ENCODE measurements at places on chromosomes 1 and 21.

- DNase-seq = no peak
Observed at GRCh38 chr1:244214009-244214967, 163.2 kb downstream of the ZBTB18 start.

GRCh38 chr21:33126569-33126968 is 56.6 kb downstream of the OLIG1 start:
- no peak for DNase-seq

DNA sequence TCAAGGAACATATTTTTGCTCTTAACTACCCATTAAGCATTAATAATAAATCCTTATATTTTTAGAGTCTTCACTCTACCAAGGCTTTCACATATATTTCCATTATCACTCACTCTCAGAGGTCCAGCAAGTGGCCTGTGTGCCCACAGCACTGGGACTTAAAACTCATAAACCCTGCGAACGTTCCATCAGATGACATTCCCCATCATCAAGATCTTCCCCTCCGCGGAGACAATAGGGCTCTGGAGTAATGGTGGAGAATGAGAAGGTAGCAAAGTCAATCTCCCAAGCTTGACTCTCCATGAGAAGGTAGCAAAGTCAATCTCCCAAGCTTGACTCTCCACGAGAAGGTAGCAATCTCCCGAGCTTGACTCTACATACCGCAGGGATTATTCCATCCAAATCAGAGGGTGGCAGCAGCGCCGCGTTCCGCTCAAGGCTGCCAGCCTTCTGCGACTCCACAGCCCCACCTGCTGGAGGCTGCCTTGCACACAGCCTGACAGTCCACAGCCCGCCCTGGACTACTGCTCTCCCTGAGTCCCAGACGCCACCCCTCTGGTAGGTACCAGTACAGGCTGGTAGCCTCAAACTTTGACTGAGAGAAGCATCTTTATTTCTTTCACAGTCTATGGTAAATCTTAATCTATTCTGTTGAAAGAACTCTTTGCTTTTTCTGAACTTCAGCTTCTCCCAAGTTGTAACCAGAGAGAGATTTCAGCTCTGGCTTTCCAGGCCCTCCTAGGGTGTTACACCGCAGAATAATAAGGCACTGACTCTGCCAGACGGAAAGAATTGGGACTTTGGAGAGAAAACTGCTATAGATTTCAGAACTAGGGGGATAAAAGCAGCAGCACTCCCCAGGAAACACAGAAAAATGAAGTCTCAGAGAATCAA is 26.4 kb upstream of the CTTNBP2NL start:
- DNase-seq = peak; percentile 26

- DNase-seq = no peak
Observed at GRCh38 chr1:32200226-32201010, at the start of gene CCDC28B. CCDC28B (plus strand) TSS chr1:32200595; CDS start chr1:32201936, 1,341 bp downstream.

DNA sequence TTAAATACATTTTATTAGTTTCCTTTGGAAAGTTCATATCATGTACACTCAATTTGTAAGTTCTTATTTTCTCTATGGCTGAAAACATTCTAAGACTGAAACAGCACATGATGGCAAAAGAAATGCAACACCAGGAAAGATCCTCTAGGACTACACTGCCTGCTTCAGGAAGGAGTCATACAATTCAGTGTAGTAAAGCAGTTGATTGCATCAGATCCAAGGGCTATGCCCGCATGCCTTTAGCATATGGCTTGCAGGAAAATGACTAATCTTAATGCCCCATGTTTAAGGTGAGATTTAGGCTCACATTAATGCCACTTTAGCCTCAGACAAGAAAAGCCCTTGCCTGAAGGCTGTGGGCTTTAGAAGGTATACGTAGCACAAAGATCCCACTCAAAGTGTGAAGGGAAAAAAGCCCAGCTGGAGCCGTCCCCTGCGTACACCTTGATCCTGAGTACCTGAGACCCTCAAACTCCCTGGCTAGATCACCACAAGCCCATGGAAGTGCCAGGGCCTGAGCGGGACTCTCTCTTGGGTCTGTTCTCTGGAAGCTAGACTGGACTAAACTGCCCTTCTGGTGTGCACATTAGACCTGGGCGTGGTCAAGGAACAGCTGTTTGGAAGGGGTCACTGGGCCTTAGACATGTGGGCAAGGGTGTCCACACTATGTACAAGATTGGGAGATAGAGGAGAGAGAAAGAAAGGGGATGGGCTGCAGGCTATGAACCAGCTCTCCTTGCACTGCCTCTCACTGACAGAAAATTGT is 52.9 kb downstream of the ESRRG start:
- DNase-seq = no peak

- DNase-seq = no peak
Observed at GRCh38 chr1:29830383-29830782, 594.1 kb downstream of the PTPRU start.

DNA sequence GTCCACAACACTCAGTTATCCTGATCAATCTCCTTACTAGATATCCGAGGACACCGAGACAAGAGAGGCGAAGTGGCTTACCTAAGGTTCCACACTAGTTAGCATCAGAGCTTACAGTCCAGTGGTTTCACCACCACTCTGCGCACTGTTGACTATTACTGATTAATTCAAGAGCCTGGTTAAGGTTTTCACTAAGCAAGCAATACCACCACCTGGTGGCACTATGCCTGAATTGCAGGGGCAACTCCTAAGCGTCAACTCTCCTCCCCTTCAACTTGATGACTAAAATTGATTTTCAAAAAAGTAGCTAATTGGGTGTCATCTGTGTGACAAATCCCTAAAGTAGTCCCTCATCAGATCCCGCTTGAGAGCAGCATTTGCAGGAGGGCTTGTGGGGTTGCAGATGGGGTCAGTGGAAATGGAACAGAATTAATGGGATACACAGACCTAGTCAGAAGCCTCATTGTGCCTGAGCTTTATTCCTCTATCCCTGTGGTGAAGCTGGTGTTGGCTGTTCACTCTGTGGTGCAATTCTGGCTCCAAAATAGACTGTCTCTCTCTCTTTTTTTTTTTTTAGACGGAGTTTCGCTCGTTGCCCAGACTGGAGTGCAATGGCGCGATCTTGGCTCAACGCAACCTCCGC is 9.1 kb downstream of the TTC22 start:
- no peak for DNase-seq

DNA sequence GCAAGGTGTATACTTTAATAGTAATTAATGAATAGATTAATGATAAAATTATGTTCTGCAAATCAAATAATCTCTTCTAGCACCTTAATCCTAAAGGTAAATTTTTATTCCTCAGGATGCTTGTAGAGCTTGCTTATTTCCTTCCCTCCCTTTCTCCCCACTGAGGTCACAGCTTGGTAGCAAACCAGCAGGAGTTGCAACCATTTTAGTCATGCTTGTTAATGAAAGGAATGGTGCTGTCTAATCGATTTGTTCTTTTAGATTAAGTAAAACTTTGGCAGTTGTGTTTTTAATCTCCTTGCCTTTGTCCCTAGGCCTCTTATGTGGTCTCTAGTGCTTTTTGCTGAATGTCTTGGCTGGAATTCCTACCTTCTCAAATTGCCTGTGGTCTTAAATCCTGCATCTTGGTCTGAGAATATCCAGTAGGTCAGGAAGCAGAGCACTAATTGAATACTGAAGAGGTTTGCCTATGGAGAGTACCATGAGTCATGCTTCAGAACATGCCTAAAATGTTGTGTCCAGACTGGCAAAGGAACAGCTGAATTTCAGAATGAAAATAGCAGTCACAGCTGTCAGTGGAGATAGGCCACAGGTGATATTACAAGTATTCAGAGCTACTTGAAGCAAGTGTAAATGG is 36.3 kb upstream of the RWDD3 start:
- no peak for DNase-seq

GRCh38 chr21:41768437-41769042 is 1.7 kb upstream of the RIPK4 start:
- DNase-seq = no peak

GRCh38 chr1:210262167-210262896 is 29.7 kb downstream of the SERTAD4 start:
- no peak for DNase-seq

DNA sequence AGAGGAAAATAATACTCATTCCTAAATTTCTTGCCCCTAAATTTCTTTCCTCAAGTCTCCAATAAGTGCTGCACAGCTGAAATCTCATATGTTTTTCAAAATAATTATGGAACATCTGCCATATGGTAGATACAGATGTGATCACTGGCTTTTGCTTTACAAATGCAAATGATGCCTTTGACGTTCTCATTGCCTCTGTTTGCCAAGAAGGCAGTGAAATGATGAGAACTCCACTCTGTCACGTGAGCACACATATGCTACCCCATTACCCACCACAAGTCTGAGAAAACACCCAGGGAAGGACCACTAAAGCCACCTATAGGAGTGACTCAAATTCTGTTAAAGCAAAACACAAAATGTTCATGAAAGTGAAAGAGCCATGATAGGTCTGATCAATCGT is 43.9 kb downstream of the DSCAM start:
- DNase-seq = no peak

GRCh38 chr1:3033790-3034090 is 12.5 kb downstream of the ACTRT2 start:
- DNase-seq = no peak

Measured in GF-D8 (cell line).